NCI-H1092 treated with DMSO at 0.1 percent for 48 hours (cell line): ENCODE measurements at places on chromosomes 1 and 21.

DNA sequence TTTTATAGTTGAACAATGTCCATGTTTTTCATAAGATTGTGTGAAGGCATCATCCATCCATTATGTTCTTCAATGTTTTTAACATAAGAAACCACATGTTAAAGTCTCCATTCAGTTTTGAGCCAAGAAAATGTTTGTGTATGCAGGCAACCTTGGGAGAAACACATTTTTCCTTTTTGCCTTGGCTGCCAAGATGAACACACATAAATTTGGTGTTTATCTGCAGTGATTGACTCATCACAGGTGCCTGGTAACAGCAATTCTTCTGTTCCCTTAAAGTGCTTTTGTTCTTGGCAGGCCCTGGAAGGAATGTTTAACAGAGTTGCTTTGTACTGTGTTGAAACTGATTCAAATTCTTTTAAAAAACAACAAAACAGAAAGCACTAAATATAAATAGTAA is 709.9 kb upstream of the ADGRL4 start:
- no peak for DNase-seq

GRCh38 chr1:145720878-145721671 is 1.8 kb downstream of the CD160 start:
- DNase-seq = peak; percentile 33

GRCh38 chr1:87208931-87209330 is 119.7 kb upstream of the LMO4 start:
- DNase-seq = no peak

- DNase-seq = no peak
Measured at GRCh38 chr1:224996266-224996665, 66.8 kb downstream of the DNAH14 start.

- no peak for DNase-seq
Measured at GRCh38 chr1:96721053-96721415, 550 bp upstream of the PTBP2 start.

GRCh38 chr1:44652445-44653106 is 21.7 kb downstream of the TMEM53 start:
- DNase-seq = peak; percentile 63

DNA sequence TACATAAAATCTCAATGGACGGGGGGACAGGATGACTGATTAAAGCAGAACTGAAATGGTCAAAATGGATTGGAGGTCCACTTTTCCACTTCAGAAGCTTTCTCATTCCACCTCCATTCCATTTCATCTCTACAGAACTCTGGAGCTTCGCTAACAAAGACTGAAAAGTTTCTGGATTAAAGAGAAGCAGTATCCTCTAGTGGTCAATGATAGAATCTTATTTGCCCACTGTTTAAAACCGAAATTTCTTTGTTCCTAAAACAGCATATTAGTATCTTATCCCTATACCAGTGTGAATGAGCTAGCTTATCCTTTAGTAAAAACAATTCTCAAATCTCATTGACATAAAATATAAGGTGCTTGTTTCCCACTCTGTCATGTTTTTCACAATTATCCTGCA is 890.6 kb downstream of the KCNT2 start:
- DNase-seq = peak; percentile 10

DNA sequence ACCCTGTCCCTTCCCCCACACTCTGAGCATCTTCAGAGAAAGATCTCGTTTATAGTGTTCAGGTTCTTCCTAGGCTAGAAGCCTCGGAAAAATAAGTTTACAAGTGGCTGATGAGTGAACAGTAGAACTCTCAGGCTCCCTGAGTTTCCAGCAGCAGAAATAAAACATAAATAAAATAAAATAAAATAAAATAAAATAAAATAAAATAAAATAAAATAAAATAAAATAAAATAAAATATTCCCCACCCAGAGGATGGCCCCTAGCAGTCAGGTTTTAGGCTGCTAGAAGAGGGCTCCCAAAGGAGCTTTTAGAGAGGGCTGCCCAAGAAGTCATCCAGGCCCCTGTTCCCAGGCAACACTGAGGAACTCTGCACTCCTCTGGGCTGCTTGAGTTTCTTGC is 55.1 kb downstream of the KCNC4 start:
- no peak for DNase-seq

DNA sequence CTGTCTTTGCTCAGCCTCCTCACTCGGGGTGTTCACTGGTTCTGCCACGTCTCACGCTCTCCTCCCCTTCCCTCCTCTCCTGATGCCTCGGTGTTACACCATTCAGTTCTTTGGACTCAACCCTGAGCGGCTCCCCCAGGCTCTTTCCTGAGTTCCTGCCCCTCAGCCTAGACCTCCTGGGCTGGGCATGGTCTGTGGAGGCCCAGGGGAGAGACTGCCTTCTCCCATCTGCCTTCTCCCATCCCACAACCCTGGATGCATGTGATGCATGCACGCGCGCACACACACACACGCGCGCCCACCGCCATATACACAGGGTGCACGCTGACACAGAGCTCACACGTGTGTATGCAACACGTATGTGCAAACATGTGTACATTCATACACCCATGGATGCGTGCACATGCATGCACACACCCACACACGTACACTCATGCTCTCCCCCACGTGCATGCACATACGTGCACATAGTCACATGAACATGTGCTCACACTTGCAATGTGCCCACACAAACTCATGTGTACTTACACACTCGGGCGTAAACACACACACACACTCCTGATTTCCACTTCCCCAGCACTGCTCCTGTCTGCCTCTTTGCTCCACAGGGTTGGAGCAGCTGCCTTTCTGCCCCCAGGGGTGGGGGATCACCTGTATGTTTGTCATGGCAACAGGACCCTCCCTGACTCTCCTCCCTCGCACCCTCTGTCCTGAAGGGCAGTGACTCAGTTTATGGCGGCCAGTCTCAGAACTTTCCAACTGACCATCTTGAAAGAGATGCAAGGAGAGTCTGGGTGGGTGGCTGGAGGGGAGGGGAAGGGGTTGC is 59.0 kb downstream of the HUNK start:
- DNase-seq = no peak

GRCh38 chr1:206790502-206791250 is 18.4 kb upstream of the IL10 start:
- no peak for DNase-seq

DNA sequence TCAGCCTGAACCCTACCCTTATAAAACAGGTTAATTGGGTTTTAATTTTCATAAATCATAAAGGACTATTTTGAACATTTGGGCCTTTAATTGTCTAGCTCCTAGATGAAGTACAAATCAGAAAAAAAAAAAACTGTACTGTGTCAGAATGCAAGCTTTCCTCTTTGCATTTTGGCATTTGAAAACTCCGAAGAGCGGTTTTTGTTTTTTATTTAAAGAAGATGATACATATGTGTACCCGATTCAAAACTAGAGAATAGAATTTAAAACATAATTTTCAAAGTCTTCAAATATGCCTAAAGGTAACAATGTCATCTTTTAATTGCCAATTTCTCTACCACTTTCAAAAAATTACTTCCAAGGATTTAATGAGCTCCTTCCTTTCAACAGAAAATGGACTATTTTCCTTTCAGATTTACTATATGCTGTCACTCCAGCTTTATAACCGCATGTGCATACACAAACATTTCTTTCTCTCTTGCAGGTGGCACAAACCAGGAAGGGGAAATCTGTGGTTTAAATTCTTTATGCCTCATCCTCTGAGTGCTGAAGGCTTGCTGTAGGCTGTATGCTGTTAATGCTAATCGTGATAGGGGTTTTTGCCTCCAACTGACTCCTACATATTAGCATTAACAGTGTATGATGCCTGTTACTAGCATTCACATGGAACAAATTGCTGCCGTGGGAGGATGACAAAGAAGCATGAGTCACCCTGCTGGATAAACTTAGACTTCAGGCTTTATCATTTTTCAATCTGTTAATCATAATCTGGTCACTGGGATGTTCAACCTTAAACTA is 33.7 kb downstream of the MRPL39 start:
- no peak for DNase-seq

- DNase-seq = peak; percentile 97
Measured at GRCh38 chr1:7491109-7491817, 279.8 kb upstream of the VAMP3 start.

DNA sequence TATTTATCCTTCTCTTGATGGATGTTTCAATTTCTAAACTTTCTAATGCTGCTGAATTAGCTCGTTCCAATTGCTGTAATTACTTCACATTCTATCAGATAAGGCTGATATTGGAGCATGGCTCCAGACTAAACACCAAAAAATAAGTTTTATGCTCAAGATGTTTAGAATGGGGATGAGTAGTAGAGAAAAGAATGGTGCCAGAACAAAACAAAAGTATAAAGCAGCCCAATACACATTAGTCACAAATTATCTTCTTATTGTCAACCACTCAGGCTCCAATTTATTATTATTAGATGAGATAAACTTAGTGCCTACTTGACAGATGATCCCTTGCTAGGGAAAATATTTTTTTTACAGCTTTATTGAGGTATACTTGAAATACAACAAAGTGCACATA is 21.8 kb downstream of the ATPAF1 start:
- no peak for DNase-seq

GRCh38 chr1:235101558-235102258 is 26.9 kb downstream of the TOMM20 start:
- no peak for DNase-seq
